Stimulated activated CD4-positive, alpha-beta T cell treated with anti-CD3 and anti-CD28 coated beads, TNF-alpha, amount 100 ng/mL, for 1 hour (primary cell): ENCODE measurements at places on chromosomes 6 and 20.
A peak's percentile ranks its signal among the peaks of the same experiment; 100 is the strongest.

DNA sequence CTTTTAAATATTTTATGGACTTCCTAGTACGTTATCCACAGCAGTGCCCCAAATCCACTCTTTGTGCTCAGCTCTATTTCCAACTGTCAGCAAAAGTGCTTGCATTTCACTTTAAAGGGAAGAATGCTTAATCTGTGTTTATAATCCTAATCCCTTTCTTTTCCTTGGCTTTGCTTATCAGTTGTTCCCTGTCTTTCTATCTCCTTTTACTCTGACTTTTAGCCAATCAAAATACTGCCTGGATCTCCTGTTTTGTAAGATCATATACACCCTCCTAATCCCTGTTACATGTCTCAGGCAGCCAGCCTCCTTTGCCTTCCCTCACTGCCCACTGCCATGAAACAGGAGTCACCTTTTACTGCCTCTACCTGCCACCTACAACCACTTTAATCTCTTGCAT lies 102.9 kb downstream of the AIG1 start:
- DNase-seq: no peak

- DNase-seq: peak; percentile 10
These were observed 764 bp downstream of the ZNF292 start for GRCh38 chr6:87155842-87156815.

DNA sequence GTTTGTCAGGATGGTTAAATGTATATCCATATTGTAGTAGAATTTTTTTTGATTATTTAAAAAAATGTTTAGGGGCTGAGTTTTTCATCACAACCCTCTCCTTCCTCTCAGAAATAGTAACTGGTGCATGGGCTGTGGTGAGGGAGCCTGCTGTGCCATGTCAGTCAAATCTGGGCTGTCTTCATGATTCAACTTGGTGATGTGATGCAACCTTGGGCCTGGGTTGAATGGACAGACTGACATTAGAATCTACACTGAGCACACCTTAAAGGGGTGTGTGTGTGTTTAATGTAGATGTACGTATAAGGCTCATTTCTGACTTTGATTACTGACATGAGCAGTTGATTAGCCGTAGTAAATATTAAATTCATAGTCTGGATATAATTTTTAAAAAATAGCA lies 3.7 kb downstream of the TJAP1 start:
- DNase-seq: no peak

GRCh38 chr20:57507477-57507876 lies 17.5 kb downstream of the CTCFL start:
- no peak for DNase-seq

- DNase-seq: no peak
These were observed 79.2 kb downstream of the CBFA2T2 start for GRCh38 chr20:33568868-33569801.

DNA sequence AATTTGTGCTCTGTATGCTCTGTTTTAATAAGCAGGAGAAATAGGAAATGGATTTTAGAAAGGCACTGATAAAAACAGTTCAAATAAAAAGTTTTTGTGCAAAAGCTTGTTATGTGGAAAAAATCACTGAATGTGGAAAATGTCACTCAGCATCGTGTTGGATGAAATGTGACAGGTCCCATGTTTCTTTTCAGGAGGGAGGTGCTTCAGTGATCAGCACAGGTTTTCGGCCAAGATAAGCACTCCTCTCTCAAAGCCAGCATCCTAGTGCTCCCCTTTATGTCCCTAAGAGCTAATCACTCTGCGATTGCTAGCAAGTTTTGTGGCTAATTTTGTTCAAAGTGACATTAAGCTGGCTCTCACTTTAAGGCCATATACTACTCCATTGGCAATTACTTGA lies 12.0 kb downstream of the UBE3D start:
- no peak for DNase-seq

GRCh38 chr6:121748850-121749249 lies 313.4 kb downstream of the GJA1 start:
- DNase-seq: no peak

DNA sequence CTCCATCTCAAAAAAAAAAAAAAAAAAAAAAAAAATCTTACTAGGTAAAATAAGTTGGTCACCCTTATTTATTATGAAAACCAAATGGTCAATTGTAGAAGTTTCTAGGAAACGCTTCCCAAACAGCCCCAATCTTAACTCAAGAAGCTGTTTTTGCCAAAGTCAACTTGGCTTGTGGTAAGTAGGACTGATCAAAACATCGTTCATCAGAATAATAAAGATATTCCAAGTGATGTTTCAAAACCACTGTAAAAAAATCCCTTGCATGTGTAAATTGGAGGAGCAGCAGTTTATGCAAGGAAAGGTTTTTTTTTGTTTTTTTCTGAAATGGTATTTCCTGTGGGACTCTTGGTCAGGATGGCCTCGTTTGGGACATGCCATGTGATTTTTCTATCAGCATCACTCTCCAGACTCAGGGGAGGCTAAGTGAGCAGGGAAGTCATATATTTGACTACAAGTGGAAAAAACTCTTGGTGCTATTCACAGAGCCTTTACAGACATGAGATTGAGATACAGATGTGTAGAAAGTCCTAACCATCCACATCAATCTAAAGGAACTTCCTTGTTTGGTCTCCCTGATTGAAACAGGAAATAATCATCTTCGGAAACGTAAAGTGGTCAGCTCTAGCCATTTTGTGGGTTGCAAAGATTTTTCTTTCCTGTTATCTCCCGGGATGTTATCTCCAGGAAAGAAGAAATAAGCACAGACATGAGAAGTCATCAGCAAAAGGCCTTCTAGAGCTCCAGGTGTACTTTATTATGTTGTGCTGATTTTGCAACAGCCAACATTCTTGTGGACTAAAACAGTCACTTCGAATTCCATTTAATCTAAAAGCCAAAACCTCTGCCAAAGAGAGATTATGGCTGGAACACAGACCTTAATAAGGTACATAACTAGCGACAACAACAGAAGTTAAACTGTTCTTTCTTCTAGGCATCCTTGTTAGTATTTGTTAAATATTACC lies 177.8 kb downstream of the EDN1 start:
- DNase-seq: no peak

- no peak for DNase-seq
These were observed 4.4 kb downstream of the FIG4 start for GRCh38 chr6:109695468-109695867.

- no peak for DNase-seq
These were observed 56.3 kb downstream of the ANKS1A start for GRCh38 chr6:34945317-34945716.

DNA sequence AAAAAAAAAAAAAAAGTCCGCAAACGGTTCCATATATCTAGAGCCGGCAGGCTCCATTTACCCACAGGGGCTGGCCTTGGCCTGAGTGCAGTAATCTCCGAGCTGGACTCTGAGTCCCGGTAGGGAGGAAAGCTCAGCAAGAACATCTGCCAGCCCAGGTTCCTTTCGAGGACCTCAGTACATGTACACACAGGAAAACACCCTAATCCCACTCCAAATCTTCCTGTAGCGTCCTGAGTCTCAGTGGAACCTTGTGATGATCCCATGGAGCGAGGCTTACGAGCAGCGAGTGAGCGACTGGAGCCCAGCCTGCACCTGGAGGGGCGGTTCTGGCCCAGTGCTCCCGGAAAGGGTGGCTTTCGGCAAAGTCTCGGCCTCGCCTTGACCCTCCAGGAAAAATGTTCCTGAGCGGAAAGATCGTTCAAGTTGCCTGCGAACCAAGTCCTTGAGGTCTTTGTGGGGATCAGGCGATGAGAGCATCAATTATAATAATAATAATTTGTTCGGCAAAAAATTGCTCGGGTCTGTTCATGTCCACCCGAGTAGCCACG lies 32.1 kb downstream of the PRSS16 start:
- no peak for DNase-seq

GRCh38 chr6:36743538-36744303 lies 46.1 kb downstream of the RAB44 start:
- no peak for DNase-seq

- no peak for DNase-seq
These were observed 54.1 kb downstream of the FAM83B start for GRCh38 chr6:54900666-54901065.

DNA sequence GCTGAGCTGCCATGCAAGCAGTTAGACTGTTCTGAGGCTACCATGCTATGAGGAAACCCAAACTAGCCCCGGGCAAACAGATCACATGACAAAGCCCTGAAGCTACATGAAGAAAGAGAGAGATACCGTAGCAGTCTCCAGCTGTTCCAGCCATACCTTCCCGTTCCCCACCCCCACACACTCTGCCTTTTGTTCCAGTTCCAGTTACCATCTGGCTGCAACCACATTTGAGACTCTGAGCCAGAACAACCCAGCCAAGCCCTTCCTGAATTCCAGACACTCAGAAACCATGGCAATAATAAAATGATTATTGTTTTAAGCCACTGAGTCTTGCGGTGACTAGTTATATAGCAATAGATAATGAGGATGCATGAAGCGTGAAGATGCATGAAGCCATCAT lies 28.3 kb downstream of the RIN2 start:
- DNase-seq: no peak

- DNase-seq: no peak
These were observed 160.2 kb upstream of the MARCKS start for GRCh38 chr6:113696960-113697359.

DNA sequence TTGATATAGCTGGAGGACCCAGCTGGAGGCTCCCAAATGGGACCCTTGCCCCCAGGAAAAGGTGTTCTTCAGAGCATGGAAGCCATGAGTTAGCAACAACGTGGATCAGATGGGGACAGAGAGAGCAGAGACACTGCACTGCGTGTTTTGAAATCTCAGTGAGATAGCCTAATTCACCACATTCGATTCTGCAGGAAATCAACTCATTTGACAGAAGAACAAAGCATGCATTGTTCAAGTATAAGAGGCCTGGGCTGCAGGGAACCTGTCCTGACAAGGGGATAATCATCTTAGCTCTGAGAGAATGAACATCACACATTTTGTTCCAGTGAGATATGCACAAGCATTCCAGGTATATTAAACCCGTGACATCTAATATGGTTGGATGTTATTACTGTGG lies 450.2 kb downstream of the CDH26 start:
- no peak for DNase-seq

- DNase-seq: peak; percentile 68
These were observed at the start of gene FLOT1 for GRCh38 chr6:30742316-30743098. TSS of gene FLOT1 (minus strand) at chr6:30742687. CDS start at chr6:30742189, 498 bp downstream.

- no peak for DNase-seq
These were observed 29.2 kb downstream of the MAK start for GRCh38 chr6:10809098-10809497.

DNA sequence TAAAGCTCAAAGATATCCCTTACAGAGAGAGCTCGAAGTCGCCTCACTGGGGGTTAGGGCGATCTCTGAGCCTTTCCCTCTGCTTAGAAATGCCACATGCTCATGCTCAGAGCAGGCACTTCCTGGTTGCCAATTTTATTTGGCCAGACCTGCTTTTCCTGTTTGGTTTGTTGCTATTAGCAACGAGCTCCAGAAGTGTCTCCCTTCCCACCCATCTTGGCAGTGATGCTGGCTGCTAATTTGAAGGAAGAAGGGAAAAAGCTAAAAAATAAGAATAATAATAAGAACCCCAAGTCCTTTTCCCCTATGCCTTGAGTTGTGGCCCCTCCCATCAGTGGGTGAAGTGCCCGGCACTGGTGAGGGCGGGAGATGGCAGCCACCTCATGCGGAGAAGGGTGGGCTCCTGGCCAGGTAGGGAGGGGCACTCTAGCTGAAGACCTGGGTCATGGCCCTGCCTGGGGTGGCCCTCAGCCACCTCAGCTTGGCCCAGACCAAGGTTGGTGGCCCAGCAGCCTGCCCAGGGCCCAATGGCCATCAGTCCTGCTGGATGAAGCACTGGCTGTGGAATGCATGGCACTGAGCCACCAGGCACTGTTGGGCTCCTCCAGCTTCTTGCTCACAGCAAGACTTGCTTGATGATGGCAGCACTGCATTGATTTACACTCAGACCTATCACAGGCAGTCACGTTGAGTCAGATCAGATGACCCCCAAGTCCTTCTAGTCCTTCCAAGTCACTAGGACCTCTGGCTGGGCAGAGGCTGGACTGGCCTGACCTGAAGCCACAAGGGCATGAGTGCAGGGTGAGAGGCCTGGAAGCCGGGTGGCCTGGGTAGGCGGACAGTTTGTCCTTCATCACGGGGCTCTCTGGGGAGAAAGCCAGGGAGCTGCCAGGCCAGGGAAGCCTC lies 79.0 kb downstream of the SYNJ2 start:
- DNase-seq: no peak

GRCh38 chr6:147621961-147622360 lies 113.5 kb downstream of the SAMD5 start:
- DNase-seq: no peak

- DNase-seq: no peak
These were observed 192.9 kb downstream of the SYNDIG1 start for GRCh38 chr20:24662322-24662721.

DNA sequence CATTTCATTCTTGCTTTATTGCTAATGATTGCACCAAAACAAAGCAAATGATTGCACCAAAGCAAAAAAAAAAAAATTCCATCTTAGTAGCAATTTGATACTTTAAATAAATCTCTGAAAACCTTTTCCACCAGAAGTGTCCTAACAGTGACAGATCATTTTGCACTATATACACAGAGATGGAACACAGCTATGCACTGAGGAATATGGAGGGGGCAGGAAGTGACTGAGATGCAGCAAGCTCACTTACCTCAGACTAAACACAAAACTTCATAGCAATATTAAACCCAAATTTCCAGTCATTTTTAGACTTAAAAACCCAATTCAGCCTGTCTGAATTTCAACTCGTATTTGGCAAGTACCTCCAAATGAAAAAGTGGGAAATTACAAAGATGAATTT lies 41.2 kb downstream of the HIVEP2 start:
- DNase-seq: no peak

DNA sequence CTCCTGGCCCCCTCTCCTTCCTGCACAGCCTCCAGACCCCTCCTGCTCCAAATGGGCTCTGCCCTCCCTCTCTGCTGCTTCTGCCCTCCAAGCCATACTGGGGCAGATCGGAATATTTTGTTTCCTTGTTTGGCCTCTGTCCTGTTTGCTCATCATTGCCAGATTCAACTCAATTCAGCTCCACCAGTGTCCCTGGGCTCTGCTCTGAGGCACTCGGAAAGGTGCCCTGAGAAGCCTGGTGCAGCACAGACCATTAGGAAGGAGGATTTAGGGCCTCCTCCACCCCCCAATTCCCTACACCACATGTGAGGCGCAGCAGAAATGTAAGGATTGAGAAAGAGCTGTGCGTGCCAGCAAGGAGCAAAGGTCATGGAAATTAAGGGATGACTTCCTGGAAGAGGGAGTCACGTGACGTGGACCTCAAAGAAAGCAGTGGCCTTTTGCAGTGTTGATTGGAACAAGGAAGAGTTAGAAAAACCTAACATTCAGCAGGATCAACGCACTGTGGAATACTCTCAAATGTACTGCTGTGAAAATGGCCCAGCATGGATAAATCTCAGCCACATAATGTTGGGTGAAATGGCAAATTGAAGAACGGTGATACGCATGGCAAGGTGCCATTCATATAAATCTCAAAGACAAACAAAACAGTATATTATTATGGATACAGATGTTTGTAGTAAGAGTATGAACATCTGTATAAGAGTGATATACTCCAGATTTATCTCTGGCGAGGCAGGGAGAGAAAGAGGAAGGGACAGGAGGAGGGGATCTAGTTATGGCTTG lies 229.5 kb upstream of the RNF24 start:
- no peak for DNase-seq

GRCh38 chr6:165729307-165729936 lies 66.4 kb upstream of the PDE10A start:
- no peak for DNase-seq

GRCh38 chr6:1515781-1516180 lies 93.9 kb upstream of the FOXC1 start:
- no peak for DNase-seq

- no peak for DNase-seq
These were observed 334.8 kb upstream of the SULF2 start for GRCh38 chr20:48120120-48120519.
